CD4-positive, alpha-beta T cell treated with Interleukin-12 subunit alpha and Interleukin-12 subunit beta, for 1 hour (primary cell): ENCODE measurements at places on chromosomes 7 and 10.

GRCh38 chr10:48655411-48656240 is 29.0 kb upstream of the WDFY4 start:
- DNase-seq = no peak

GRCh38 chr7:102248456-102249395 is 37.9 kb upstream of the SH2B2 start:
- no peak for DNase-seq

GRCh38 chr10:480928-481552 is 208.4 kb downstream of the DIP2C start:
- DNase-seq = no peak

- no peak for DNase-seq
These were observed 600.6 kb downstream of the LRMDA start for GRCh38 chr10:76031769-76032699.

- DNase-seq = no peak
These were observed 147.1 kb downstream of the LRRC4 start for GRCh38 chr7:127884066-127884559.

DNA sequence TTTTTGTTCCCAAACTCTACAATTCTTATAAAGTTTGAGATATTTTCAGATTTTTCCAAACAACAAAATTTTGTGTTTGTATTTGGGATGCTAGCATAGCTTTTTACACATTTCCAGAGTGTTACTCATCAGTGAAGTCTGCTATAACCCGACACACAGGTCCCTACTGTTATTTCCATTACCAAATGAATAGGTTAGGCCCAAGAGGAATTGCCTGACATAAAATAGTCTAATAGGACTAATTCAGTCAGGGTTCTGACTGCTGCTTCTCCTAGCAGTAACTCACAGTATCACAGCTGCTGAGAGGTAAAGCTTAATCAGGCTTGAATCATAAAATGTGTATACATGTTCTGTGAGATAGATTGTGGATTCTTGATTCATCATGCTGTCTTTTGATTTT is 49.1 kb upstream of the STRIP2 start:
- no peak for DNase-seq

DNA sequence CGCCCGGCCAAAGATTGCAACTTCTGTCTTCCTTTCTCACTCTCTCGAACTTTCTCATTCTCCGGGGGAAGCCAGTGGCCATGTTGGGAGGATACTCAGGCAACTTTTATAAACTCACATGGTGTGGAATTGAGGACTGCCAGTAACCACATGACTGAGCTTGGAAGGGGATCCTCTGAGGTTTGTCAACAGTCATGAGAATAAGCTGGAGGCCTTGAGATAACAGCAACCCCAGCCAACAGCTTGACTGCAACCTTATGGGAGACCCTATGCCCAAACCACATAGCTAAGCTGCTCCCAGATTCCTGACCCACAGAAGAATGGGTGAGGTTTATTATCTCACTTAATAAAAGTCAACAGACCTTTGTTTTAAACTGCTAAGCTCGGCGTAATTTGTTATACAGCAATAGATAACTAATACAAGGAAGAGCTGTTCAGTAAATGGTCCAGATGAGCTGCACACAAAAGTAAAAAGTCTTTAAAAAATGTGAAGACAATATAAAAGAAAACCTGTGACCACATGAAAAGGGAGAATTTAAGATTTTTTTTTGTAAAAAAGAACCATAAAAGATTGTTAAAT is 9.6 kb downstream of the SYPL1 start:
- DNase-seq = no peak

GRCh38 chr10:71805776-71806703 is 32.7 kb upstream of the VSIR start:
- DNase-seq = peak; percentile 20

DNA sequence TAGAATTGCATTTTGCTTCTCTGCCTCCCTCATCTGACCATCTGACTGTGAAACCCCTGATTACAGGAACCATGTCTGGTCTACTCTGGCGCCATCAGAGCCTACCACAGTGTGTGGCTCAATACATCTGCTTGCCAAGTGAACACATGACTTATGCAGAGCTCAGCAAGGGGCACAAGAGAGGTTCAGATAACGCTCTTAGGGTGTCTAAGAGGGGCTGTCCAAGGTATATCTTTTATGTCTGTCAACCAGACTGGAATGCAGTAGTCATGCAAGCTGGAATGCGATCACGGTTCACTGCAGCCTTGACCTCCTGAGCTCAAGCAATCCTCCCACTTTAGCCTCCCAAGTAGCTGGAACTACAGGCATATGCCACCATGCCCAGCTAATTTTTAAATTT is 10.3 kb upstream of the RRP12 start:
- DNase-seq = no peak

- DNase-seq = no peak
These were observed 59.1 kb upstream of the PAPSS2 start for GRCh38 chr10:87600581-87600980.

GRCh38 chr7:105640956-105641810 is 59.9 kb upstream of the EFCAB10 start:
- DNase-seq = no peak

GRCh38 chr7:143892527-143893300 is 9.3 kb downstream of the TCAF1 start:
- DNase-seq = peak; percentile 61

- no peak for DNase-seq
These were observed 93.5 kb downstream of the ZNF783 start for GRCh38 chr7:149355390-149356048.

DNA sequence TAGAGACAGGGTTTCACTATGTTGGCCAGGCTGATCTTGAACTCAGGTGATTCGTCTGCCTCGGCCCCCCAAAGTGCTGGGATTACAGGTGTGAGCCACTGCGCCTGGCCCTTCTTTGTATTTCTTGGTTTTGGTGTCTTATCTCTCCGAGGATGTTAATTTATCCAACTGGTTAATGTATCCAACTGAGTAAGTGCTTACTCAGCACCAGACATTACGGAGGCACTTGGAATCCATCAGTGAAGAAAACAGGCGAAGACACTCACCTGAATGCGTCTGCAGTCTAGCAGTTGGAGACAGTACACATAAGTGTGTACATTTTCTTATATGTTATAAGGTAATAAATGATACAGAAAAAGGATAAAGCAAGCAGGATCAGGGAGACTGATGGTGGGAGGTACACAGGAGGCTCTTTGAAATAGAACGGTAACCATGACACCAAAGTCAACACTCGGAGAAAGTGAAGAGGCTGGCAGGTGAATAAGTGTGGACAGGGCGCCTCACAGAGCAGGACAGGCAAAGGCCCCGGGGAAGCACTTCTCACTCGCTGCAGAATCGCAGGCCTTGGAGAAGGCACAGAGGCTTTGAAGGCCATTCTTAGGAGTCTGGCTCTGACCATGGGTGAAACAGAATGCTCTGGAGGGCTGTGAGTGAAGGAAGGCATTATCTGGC is 73.1 kb downstream of the LANCL2 start:
- DNase-seq = no peak

GRCh38 chr10:24882047-24882698 is 70.2 kb downstream of the PRTFDC1 start:
- peak; percentile 67 for DNase-seq

GRCh38 chr7:27213433-27214238 is 13.7 kb upstream of the HOXA13 start:
- no peak for DNase-seq

DNA sequence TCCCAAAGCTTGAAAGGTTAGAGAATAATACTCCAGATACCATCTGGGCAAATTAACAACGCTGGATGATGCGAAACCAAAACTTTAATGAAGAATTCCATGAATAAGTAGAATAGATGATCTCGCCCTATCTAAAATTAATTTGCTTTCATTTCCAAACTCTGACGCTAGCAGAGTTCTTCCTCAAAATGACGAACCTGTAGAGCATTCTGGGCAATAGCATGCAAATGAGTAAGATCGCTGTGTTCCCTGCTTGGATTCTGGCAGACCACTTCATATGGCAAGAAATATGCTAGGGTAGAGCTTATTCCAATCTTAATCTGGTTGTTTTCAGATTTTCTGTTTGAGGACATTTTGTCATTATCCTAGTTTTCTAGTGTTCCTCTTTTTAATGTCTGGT is 36.1 kb upstream of the SMNDC1 start:
- no peak for DNase-seq

DNA sequence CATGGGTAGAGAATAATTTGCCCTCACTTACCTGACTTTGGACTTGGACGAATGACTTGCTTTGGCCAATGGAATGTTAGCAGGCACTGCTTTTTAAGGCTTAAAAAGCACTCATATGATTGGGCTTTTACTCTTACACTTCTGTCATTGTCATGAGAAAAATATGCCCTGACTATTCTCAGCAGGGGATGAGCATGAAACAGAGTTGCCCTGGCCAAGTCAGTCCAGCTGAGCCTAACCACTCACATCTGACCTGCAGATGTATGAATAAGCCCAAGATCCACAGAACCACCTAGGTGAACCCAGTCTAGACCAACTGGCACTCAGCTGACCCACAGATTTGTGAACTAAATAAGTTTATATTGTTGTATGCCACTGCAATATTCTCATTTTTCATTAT is 573.5 kb downstream of the TNS3 start:
- no peak for DNase-seq

GRCh38 chr7:37027557-37028341 is 303.5 kb upstream of the AOAH start:
- no peak for DNase-seq

DNA sequence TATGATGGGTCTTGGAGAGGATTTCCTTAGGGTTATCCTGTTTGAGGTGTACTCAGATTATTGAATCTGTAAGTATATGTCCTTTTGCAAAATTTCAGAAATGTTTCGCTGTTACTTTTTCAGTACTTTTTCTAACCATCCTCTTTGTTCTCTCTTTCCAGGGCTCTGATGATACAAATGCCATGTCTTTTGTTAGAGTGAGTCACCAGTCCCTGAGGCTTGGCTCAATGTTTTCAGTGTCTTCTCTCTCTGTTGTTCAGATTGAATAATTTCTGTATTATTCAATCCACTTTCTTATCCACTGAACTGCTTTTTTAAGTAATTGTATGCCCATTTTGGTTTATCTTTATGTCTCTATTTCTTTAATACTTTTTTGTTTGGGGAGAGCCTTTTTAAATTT is 449.4 kb downstream of the TNS3 start:
- DNase-seq = no peak

DNA sequence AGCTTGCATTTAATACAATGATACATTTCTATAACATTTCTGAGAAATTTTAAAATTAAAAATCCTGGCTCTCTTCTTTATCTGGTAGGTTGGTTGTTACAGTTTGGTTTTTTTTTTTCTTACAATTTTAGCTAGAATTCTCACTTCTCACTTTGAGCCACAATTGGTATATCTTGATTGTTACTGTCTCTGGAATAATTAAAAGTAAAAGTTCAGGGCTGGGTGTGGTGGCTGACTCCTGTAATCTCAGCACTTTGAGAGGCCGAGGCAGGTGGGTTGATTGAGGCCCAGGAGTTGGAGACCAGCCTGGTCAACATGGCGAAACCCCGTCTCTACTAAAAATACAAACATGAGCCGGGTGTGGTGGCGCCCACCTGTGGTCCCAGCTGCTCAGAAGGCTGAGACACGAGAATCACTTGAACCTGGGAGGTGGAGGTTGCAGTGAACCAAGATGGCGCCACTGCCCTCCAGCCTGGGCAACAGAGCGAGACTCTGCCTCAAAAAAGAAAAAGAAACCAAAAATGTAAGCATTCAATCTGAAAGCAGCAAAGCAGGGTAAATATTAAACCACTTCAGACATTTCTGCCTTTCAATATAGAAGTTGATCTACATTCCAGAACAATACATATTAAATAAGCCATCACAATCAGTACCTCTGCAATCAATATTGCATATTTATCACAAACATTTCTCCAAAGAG is 88.6 kb upstream of the PFKP start:
- DNase-seq = no peak

- DNase-seq = no peak
These were observed 233.7 kb downstream of the PTPRN2 start for GRCh38 chr7:158353606-158354570.

GRCh38 chr7:64599359-64599758 is 36.5 kb upstream of the ZNF680 start:
- no peak for DNase-seq

DNA sequence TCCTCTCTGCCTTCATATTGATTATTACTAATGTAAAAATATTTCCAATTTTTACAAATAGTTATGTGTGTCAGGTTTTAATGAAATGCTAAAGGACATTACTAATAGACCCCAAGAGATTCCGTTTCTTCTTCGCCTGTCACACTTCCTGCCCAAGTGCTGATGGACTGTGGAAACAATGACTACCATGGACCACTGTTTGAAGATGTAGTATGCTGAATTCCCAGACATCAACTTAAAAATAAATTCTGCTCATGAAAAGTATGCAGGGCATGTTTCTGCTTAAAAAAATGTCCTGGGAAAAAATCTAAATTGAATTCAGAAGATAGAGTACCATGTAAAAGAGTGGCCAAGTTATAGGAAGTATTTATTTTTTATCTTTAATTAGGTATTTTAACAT is 52.1 kb downstream of the ST7 start:
- DNase-seq = no peak

DNA sequence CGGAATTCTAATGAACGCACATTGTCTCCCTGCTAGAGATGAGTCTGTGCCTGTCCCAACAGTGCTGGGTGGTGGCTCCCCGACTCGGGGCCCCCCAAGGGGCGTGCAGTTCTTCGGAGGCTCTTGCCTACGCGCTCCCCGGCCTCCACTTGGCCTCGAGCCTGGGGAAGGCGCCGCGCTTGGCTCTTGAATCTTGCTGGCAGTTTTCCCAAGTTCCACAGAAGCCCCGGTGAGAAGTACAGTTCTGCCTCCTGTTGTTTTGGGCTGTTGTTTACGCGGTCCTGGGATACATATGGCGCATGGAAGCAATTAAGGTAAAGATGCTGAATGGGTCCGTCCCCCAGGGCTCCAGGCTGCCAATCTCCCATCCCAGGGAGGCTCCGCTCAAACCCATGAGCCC is 32.6 kb upstream of the UNCX start:
- DNase-seq = no peak

DNA sequence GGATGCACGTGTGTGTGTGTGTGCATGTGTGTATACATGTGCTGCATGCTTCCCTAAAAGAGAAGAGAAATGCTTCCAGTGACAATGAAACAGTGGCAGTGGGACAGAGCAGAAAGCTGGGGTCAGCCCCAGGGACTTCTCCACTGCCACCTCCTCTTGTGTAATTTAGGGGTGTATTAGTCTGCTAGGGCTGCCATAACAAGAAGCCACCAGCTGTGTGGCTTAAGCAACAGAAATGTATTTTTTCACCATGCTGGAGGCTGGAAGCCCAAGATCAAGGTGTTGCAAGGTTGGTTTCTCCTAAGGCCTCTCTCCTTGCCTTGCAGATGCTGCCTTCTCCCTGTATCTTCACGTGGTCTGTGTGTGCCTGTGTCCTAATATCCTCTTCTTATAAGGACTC is 190.5 kb downstream of the CXCL12 start:
- no peak for DNase-seq

DNA sequence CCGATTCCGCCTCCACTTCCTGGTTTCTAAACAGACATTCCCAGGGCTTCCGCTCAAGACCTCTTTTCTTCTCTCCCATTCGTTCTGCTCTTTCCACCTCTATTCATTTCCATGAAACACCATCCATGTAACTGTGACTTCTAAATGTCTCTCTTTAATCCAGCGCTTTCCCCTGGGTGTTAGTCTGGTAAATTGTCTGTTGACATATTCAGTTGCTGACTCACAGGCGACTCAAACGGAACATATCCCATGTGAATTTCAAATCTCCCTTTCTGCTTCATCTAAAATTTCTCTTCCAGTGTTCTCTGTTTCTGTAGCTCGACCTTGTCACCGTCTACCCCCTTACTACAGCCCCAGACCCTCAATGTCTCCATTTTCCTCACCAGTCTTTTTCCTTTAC is 119.1 kb downstream of the PFKFB3 start:
- no peak for DNase-seq

- no peak for DNase-seq
These were observed 486 bp downstream of the CACNA2D1 start for GRCh38 chr7:82443036-82443546.
